ENCODE measurements at places on chromosomes 1 and 21.

DNA sequence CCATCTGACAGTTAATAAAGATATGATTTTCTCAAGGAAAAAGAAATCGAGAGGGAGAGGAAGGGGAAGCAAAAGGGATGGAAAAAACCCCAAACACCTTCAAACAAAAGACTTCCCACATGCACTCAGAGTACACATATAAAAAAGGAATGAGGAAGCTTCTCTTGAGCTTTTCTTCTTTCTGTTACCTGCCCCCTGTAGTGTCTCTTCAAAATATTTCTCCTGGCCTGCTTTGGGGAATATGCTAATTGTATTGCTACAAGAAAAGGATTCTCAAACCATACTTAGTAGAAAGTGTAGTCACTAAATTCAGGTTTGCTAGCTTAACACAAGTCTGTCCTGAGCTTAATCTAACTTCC is 58.7 kb downstream of the KIF14 start:
- no peak for DNase-seq

DNA sequence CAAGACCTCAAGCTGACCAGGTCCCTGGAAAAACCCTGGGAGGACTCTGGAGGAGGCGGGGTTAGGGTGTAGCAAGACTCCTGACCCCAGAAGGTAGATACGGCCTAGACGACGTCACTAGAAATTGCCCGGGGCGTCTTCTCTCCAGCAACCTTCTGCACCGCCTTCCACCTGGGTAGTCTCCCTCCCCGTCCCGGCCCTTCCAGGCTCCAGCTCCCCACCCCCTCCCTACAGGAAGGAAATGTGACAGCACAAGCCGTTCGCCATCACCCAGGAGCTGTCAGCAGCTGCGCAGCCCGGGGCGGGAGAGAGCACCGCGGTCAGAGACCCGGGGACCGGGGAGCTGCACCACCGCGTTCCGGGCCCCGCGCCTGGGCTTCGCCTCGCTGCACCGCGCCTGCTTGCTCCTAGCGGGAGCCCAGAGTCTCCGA is 20.0 kb downstream of the SERTAD4 start:
- DNase-seq: peak; percentile 90

- DNase-seq: no peak
Measured at GRCh38 chr1:52592637-52593323, 9.4 kb upstream of the GPX7 start.

GRCh38 chr1:201694608-201695335 is 134.2 kb upstream of the IPO9 start:
- DNase-seq: no peak

DNA sequence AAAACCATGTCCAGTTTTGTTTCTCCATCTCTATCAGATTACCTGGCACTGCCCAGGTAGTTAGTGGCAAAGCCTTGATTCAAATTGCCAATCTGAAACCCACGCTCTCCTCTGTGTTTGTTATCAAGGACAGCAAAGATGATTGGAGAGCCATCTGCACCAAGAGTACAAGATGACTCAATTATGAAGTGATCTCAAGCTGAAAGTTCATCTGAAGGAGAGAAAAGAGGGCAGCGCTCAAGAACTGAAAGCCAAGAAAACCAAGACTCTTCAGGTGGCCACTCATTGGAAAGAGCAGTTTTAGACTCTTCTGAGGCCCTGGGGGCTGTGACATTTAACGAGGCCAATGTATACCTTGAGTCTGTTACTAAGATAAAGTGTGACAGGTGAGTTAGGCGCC is 13.8 kb downstream of the RXRG start:
- peak; percentile 26 for DNase-seq

DNA sequence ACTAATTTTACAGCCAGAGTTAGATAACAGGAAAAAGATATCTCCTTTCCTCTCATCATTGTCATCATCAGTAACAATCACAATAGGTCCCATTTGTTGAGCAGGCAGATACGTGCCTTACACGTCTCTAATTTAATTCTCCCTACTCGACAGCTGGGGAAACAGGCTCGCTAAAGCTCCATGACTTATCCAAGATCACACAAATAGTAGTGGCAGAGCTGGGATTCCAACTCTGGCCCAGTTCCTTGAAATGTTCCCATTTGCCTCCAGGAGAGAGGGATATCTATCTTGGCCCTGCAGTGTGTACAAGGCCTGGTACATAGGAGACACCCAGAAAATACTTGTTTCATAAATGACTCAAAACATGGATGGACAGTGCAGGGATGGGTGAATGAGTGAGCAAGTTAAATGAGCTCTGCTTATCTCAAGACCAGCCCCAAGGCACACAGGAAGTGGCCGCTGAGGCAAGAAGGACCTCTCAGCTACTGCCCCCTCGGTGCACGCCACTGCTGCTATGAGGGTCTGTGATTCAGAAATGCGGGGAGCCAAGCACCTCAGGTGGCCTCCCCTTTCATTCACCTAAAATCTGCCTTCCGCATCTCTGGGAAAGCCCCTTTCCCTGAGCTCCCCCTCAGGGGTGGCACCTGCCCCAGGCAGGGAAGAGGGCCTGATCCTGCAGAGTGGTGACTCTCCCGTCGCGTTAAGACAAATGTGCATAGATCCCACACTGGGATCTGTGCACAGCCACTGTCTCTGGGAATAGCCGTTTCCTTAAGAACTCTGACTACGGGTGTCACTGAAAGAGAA is 3.6 kb downstream of the KCNN3 start:
- DNase-seq: no peak

DNA sequence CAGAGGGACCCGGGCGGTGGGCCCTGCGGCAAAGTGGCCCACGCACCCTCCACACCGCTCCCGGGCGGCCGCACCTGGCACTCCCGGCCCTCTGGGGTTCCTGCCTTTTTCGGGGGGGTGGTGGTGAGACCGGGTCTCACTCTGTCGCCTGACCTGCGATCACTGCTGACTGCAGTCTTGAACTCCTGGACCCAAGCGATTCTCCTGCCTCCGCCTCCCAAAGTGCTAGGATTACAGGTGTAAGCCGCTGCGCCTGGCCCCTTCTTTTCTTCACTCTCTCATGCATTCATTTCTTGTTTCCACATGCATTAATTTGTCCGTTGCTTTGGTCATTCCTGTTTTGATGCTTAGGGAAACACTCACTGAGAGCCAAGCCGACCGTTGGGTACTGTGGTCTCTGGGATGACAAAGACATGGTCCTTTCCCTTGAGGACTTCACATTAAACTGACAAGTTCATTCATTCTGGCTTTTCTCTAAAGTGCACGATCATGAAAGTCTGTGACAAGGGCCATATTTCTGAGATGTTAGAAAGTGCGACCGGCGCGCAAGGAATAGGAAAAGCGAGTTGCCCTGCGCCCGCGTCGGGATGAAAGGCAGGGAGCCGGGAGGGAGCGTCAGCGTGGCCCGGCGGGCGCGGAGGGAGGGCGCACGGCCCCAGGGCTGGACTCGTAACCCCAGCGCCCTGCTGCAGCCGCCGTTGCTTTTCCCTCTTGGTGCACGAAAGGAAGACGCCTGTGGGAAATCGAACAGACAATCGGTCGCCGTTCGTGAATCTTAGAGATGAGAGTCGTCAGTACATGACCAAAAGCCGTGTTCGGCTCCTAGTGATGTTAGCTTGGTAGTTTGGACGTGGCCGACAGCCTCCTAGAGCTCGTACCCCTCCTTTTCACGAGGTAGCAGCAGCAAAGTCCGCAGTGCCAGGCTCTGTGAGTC is 1.0 kb upstream of the MCOLN2 start:
- DNase-seq: peak; percentile 30

DNA sequence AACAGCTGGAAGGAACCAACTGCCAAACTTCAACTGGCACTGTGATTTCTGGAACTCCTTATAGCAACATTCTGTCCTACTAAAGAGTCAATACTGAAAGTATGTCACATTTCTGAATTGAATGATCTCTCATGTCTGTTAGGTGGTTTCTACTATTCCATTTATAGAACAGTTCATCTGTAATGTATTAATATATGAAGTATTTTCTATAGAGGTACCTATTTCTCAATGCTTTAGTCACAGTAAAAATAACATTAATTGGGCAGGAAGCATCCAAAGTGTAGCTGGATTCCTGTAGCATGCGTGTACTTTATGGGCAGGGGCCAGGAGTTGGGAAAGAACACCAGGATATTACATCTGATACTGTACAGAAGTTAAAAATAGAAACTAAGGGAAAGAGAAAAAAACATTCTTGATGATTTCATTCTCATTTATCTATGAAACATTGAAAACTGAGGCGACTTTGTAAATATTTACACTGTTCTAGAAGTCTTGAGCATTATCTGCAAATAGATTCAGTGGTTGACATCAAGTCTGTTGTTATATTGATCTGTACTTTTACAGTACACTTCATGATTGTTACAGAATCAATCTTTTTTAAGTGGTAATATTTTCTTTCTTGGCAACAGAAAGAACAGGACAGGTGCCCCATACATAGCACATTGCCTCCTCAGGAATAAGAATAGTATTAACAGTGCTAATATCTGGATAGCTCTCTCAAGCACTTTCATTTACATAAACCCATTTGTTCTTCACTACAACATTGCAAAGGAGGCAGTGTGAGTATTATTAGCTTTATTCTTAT is 6.2 kb upstream of the ZNF281 start:
- no peak for DNase-seq

DNA sequence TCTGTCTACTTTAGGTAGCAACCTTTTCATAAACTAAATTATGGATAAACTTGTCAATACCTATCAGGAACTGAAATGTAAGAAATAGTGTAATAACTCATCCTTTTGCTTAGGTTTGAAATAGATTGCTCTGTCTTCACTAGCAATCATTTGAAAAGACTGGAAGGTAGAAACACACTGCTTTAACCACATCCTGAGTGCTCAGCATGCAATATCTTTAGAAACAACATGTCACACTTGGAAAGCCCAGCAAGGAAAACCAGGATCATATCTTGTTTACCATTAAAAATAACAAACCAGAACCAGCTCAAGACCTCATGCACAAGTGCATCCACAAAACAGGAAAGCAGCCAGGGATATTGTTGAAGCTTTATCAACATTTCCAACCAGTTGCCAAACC is 3.6 kb downstream of the KCNJ6 start:
- no peak for DNase-seq

DNA sequence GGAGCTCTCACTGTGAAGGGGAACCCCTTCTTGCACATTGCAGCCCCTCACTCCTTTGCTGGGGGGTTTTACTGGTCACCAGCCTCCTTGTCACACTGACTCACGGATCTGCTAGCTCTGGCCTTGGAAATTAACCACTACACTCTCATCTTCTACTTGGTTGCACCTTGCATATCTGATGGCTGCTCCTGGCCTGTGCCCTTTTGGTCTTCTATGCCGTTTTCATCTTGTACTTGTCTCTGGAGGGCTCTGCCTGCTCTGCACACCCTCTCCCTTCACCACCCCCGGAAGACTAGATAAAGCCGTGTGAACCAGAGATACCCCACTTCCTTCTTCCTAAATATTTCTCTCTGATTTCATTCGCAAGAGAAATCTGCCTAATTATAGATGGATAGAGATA is 44.6 kb downstream of the CD247 start:
- no peak for DNase-seq

- no peak for DNase-seq
Measured at GRCh38 chr1:232308616-232309015, 321.3 kb downstream of the SIPA1L2 start.

DNA sequence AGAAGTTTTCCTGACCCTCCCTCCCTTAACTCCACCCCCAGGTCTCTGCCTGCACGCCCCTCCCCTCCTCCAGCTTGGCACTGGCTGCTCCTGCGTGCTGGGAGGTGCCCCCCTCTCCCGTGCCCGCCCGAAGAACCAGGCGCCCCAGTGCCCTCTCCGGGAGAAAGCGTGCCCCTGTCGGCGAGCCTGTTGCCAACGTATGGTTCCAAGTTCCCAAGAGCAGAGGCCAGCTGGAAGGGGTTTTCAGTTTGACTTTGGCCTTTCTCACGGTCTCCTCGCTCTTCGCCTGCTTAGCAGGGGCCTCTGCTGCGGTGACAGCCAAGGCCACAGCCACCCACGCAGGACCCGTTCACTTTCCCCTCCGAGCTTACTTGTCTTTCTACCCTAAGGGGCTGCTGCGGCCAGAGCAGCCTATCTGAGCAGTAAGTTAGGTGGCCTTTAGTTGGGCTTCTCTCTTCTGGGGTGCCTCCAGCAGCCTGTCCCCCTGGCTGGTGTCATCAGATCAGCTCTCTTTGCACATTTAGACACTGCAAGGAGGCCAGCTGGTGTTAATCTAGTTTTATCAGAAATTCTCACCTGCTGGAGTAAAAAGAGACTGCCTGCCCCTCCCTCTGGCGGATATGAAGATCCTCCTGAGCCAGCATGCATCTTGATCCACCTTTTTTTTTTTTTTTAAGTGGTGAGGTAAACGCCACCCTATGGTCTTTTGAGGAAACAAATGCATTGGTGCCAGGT is 1.5 kb downstream of the STUM start:
- peak; percentile 68 for DNase-seq

DNA sequence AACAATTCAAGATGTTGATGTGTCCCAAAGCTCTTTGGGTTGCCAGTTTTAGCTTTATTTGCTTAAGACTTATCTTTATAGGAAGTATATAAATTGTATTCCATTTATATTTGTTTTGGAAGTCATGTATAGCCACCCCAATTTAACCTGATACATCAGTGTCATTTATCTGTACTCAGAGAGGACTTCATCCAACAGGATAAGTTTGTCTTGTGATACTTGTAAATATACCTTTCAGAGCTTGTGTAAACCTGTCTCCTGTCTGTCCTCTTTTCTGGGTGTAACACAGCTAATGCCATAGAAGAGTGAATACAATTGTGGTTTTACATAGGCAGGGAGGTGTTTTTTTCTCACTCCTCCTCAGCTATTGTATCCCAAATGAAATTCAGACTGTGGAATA is 10.4 kb downstream of the PTGFR start:
- no peak for DNase-seq

- DNase-seq: no peak
Measured at GRCh38 chr21:45338311-45339017, 50.8 kb upstream of the POFUT2 start.

DNA sequence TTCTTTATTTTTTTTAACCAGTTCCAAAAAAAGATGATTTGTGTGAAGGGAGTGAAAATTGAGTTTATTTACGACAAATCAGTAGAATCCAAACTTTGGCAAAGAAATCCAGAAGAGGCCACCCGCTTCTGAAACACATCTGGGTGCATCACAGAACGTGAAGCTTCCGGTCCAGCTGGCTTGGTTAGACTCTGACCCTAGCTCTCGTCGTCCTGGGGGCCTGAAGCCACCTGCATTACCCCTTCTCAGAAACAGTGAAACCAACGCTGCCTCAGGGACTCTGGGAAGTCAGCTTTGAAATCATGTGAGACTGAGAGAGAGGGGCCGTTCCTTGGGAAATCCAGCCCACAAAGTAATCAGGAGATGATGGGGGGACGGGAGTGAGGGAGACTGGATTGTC is 21.8 kb downstream of the AJAP1 start:
- no peak for DNase-seq

DNA sequence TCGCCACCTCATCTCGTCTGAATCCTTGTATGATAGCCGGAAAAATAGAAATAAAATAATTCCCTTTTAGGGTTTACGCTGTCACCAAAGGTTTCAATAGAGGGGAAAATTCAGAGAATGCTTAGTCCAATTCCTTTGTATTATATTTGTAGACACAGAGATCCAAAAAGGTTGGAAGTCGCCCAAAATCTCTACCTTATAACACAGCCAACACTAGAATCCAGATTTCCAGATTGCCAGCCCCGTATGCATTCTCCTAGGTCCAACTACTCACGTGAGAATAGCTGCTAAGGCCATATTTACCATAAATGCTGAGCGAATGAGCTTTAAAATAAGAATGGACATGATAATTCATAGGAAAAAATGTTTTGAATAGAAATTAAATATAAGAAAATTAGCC is 124.5 kb downstream of the KCNK1 start:
- no peak for DNase-seq
